ENCODE measurements at places on chromosomes 7 and 10.
A peak's percentile ranks its signal among the peaks of the same experiment; 100 is the strongest.

DNA sequence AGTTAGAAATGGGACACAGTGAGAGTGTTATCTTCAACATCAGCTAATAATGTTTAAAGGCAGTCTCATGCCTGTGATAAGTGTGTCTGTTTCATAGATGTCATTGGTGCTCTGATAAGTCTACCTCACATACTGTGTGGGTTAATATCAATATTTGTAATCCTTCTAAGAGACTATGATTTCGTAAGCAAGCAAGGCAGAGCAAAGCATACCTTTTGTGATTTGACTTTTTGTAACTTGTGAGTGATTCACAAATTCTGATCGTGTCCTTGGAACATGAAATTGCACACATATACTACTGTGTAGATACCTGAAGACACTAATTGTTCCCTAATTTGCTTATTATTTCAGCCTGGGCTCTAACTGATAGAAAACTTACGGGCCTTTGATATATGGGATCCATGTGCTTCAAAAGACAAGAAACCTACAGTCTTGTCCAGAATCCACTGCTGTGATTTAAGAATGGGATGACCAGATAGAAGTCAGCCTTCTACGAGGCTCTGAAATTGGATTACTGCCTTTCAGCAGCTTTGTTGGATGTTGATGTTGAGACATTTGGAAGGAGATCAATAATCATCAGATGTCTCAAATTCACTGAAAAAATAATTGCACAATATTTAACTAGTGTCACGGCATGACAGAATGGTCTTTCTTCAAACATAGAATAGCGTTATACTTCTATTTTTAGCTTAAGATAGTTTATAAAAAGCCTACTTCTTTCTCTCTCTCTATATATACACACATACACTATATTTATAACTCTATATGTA lies 63.2 kb upstream of the KLF6 start:
- DNase-seq: no peak

GRCh38 chr7:140200061-140200989 lies 23.5 kb upstream of the KDM7A start:
- DNase-seq: no peak

GRCh38 chr10:116371737-116372136 lies 47.5 kb downstream of the CCDC172 start:
- DNase-seq: no peak

GRCh38 chr7:71009636-71010035 lies 122.3 kb upstream of the GALNT17 start:
- no peak for DNase-seq

DNA sequence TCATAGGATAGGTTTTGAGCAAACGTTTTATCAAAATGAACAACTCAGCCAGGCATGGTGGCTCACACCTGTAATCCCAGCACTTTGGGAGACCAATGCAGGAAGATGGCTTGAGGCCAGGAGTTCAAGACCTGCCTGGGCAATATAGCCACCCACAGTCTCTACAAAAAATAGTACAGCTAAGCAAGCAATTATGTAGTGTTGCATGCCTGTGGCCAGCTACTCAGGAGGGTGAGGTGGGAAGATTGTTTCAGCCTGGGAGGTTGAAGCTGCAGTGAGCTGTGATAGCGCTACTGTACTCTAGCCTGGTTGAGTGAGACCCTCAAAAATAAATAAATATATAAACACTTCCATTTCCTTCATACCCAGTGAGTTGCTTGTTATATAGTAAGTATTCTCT lies 67.1 kb downstream of the LSMEM1 start:
- DNase-seq: no peak

- no peak for DNase-seq
Measured at GRCh38 chr10:69344591-69345252, 66.4 kb downstream of the HK1 start.

- no peak for DNase-seq
Measured at GRCh38 chr7:135160858-135161653, 9.5 kb downstream of the CYREN start.

GRCh38 chr10:124632064-124632531 lies 112.1 kb downstream of the FAM53B start:
- DNase-seq: peak; percentile 66

DNA sequence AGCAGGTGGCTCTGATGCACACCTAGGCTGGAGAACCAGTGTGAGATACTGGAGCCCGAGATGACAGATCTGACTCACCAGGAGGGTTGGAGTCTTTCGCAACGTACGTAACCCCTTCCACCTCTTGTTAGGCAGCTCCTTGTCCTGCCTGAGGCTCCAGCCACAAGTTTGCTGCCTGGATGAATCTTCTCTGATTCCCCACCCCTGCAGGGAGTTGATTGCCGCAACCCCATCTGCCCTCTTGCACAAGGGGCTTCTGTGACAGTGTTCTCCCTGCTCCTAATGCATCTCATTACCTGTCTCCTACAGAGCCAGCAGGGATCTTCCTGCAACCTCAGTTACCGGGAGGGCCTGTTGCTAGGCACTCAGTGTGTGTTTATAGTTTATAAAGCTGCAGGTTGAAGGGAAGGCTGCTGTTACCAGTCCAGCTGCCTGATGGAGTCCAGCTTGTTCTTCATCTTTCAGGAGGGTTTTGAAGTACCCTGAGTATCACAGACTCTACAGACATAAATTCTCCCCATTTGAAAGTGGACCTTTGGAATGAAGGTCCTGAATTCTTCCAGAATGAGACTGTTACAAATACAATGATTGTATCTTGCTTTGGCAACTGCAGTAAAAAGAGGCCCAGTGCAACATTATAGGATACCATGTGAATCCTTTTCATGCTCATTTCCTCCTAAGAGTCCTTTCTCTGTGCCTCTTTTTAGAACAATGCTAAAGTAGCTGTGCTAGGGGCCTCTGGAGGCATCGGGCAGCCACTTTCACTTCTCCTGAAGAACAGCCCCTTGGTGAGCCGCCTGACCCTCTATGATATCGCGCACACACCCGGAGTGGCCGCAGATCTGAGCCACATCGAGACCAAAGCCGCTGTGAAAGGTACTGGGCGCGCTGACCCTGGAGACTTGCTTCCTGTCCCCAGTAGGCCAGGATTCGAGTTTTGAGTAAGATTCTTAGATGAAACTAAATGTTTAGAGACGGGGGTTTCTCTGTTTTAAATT lies 6.5 kb downstream of the MDH2 start:
- DNase-seq: no peak

- DNase-seq: no peak
Measured at GRCh38 chr10:88963318-88963717, 10.7 kb upstream of the ACTA2 start.

GRCh38 chr7:8040768-8041369 lies 72.3 kb downstream of the GLCCI1 start:
- no peak for DNase-seq

- no peak for DNase-seq
Measured at GRCh38 chr7:17546592-17546991, 248.1 kb downstream of the AHR start.

DNA sequence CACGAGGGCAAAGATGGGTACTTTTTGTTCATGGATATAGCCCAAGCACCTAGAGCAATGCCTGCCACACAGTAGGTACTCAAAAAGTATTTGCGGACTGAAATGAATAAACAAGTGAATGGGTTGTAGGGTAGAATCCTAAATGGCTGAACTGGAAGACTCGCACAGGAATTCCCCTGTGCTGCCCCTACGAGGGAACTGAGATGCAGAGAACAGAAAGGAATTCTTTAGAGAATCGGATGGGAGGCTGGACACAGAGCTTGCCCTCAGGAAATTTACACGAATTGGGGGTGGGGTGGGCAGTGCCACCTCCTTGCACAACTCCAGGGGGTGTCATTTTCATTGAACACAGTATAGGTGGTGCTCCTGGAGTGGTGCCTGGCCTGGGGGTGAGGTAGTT lies 35.2 kb upstream of the SRGN start:
- DNase-seq: no peak

- no peak for DNase-seq
Measured at GRCh38 chr7:6621195-6622133, 6.1 kb downstream of the ZNF853 start.

- no peak for DNase-seq
Measured at GRCh38 chr7:32774541-32774951, 117.0 kb downstream of the KBTBD2 start.

DNA sequence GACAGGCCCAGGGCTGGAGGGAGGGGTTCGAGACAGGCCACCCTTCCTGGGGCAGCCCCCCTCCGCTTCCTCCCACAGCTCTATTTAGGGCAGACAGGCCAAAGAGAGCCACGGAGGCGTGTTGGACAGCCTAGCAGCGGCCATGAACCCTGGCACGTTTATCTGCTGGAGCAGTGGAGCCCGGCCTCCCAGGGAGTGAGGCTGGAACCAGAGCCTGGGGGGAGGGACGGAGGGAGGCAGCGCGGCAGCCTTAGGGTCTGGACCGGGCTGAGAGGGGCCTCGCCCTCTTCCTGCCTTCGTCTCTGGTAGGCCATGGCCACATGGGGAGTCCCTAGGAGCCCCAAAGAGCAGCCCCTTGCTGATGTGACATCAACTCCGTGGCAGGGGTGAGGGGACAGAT lies 17.1 kb downstream of the UNCX start:
- DNase-seq: no peak

DNA sequence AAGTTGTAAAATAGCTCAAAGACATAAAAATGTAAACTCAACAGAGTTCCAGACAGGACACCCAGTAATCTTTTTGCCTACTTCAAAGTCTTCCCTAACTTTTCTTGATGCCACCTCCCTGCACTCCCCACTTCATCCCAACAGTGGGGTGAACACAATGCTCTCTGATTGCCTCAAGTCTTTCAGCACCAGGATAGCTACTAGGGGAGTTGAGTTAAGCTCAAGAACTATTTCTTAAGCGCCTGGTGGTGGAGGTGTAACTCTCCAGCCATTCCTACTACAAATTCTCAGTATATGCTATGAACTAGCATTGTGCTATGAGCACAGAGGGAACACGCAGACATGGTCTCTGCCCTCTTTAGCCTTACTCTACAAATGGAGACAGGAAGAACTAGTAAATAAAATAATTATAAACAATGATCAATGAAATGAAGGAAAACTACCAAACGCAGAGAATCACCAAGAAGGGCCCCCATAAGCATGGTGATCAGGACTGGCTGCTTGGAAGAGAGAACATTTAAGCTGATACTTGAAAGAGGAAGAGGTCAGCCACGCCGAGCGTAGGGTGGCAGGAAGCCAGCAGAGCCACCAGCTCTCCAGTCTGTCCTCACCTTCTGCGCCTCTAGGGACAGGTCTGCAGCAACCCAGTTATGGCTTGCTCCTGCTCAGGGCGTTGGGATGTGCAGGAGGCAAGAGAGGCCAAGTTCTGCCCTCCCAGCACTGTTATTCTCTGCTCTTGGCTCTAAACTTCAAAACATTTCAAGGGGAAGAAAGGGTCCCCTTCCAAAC lies 16.7 kb upstream of the FRA10AC1 start:
- DNase-seq: no peak

DNA sequence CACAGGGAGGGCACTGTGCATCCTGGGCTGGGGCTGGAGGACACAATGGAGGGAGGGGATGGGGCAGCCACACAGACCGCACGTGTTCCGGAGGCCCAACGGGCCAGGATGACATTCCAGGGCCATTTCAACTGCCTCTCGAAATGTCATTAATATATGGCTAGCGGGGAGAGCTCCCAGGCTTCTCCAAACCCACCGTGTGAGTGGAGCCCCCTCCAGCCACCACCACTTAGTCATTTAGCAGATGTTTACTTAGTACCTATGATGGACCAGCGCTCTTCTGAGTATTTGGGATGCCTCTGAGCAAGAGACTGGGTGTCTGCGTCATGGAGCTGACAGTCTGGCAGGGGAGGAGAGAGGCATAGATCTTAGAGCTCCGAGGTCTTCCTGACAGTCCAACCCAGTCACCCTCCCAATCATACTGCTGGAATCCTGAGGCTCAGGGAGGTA lies 107.3 kb downstream of the ZMIZ1 start:
- DNase-seq: peak; percentile 5

- DNase-seq: peak; percentile 78
Measured at GRCh38 chr10:115727129-115727528, 545.9 kb downstream of the GFRA1 start.

- DNase-seq: no peak
Measured at GRCh38 chr10:117663750-117664149, 121.2 kb downstream of the EMX2 start.

DNA sequence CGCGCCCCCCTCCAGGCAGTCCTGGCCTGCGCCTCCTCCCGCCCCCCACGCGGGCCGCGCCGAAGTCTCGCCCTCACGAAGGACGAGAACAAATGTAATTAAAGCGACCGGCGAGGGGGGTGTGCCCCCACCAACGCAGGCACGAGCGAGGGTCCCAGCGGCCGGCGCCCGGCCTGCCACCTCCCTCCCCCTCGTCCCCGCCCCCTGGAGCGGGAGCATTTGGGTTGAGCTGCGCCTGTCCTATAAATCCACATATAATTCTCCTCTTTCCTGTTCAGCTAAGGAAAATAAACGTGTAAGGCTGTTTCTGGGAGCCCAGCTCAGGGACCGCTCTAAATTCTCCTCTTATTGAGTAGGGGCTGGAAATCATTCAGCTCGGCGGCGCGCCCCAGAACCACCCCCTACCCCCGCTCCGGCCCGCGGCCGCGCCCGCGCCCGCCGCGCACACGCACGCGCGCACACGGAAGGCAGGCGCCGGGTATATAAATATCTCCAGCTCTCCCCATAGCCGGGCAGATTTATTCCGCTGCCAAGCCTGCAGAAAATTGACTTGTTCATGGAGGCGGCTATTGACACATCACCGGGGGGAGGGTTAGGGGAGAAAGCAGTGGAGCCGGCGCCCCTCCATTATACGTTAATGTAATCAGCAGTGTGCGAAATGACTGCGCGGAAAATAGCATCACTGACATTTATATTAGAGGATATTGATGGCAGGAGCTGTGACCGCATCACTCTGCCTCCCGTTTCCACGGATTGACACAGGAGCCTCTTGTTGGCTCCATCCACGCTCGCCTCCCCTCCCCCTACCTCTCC lies 61.6 kb upstream of the BTRC start:
- peak; percentile 74 for DNase-seq

GRCh38 chr7:80279760-80280159 lies 145.1 kb downstream of the GNAI1 start:
- DNase-seq: no peak

DNA sequence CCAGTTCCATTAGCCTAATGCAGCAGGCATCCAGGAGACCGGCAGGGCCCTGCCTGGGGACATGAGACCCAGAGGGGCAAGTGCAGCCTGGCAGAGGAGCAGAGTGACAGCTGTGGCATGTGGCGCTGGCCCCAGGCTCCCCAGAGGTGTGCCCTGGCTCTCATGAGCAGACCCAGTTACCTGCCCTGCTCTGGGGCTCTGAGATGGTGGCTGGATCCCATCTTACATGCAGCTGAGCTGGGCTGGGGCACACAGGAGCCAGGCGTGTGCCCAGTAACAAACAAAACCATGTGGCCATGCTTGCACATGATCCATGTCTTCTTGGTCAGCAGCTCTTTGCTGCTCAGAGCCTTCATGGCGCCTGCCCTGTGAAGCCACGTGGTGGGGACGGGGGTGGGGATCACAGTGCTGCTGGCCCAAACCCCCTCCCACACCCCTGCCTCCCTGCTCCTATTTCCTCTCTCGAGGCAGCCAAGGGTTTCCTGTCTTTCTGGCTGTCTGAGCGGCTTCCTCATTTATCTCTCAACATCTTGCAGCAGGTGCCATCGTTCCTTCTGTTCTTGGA lies 40.3 kb upstream of the GTF2I start:
- DNase-seq: no peak

DNA sequence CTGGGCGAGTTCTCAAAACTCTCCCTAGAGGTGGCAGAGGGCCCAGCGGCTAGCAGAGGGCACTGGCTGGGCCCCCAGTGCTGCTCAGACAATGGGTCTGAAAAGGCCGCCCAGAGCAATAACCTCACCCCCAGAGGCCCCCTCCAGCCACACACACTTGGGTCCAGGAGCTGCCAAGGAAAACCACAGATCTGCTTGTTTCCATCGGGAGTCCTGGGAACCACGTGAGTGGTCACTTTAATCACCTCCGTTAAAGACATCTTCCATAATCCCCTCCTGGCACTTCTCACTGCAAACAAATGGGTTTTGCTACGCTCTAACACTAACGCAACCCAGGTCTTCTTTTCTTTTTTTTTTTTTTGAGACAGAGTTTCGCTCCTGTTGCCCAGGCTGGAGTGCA lies 30.0 kb downstream of the NUDT1 start:
- no peak for DNase-seq

All from NCI-H1092 treated with DMSO at 0.1 percent for 48 hours (cell line).